ENCODE measurements at places on chromosomes 7 and 10. TPM values are rescaled to one million over a fixed set of nuclear protein-coding genes. Genes with fewer than 3 reads are reported as not detected.

The NUDCD3 gene
- polyA plus RNA-seq = 29.8 TPM

The PKD2L1 gene
- 0.48 TPM for polyA plus RNA-seq

The SFTPA1 gene
- not detected for polyA plus RNA-seq

GRCh38 chr7:149232362-149232761 is 7.1 kb upstream of the ZNF212 start:
- no peaks in the 10 kb centered on the region for H3K4me1 ChIP-seq
- H3K27ac ChIP-seq = no peak overlapping the region
- no peaks in the 10 kb centered on the region for H3K36me3 ChIP-seq
- no peak for DNase-seq
- H3K27me3 ChIP-seq = peaks cover 10% of the 10 kb centered on the region
- H3K4me3 ChIP-seq = no peak overlapping the region

GRCh38 chr7:95470452-95470851 is 15.3 kb upstream of the ASB4 start:
- H3K27ac ChIP-seq = no peak overlapping the region
- H3K4me1 ChIP-seq = peaks cover 6% of the 10 kb centered on the region
- DNase-seq = no peak

- H3K4me1 ChIP-seq = no peaks in the 10 kb centered on the region
- no peak overlapping the region for H3K27ac ChIP-seq
- H3K4me3 ChIP-seq = no peak overlapping the region
- H3K36me3 ChIP-seq = no peaks in the 10 kb centered on the region
- H3K27me3 ChIP-seq = peaks cover 18% of the 10 kb centered on the region
- no peak for DNase-seq
Observed at GRCh38 chr10:23198940-23199767, 7.0 kb downstream of the PTF1A start.

DNA sequence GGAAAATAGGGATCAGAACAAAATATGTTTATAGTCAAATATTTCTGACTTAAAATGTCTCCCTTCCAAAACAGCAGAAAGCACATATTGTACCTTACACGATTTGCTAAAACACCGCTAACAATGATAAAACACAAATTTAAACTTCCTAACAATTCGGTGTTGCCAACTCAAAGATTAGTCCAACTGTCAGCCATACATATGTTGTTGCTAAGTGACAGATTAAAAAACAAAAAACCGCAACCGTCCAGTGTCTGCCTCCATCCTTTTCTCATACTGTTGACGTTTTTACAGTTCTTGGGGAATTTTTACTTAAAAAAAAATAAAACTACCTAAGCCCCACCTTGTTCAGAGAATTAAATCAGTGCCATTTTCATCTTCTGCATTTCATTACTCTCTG is 118.0 kb downstream of the RAB11FIP2 start:
- H3K27ac ChIP-seq = no peak overlapping the region
- H3K36me3 ChIP-seq = no peaks in the 10 kb centered on the region

- H3K36me3 ChIP-seq = no peaks in the 10 kb centered on the region
- H3K27me3 ChIP-seq = no peaks in the 10 kb centered on the region
- no peak overlapping the region for H3K27ac ChIP-seq
- no peak overlapping the region for H3K4me3 ChIP-seq
- no peak for DNase-seq
Observed at GRCh38 chr10:37812290-37812689, 45.1 kb downstream of the ZNF248 start.
